Uterus (tissue), 4 donors: ENCODE measurements at places on chromosomes 13 and 19.

DNA sequence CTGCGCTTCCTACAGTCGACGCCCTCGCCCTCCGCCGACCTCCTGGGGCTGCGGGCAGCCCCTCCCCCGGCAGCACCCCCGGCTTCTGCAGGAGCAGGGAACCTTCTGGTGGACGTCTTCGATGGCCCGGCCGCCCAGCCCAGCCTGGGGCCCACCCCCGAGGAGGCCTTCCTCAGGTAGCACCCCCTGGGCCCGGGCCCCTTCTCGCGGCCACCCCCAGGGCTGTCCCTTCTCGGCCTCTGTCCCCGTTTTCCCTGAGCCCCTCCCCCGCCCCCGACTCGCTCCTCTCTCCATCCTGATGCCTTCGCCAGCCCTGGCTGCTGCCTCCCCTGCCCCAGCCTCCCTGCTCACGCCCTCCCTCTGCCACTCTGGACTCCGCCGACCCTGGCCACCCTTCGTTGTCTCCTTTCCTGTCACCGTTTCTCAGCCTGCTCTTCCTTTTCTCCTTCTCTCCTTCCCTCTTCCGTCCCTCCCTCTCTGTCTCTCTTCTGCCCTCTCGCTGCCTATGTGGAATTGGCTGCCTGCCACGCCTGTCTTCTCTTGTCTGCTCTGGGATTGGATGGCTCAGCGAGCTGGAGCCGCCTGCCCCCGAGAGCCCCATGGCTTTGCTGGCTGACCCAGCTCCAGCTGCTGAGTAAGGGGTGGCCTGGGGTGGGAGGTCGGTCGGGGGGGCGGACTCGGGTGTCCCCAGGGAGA lies 11.0 kb downstream of the FUZ start:
- peaks cover 5% of the 10 kb centered on the region for H3K4me1 ChIP-seq
- no peaks in the 10 kb centered on the region for H3K27me3 ChIP-seq
- peak overlapping the region; percentile 36 for H3K4me3 ChIP-seq
- no peaks in the 10 kb centered on the region for H3K36me3 ChIP-seq
- peak; percentile 93 for DNase-seq
- peak overlapping the region; percentile 64 for H3K27ac ChIP-seq

- no peak overlapping the region for H3K27ac ChIP-seq
- H3K36me3 ChIP-seq: no peaks in the 10 kb centered on the region
- no peaks in the 10 kb centered on the region for H3K4me1 ChIP-seq
Observed at GRCh38 chr13:27493981-27494380, 43.6 kb upstream of the MTIF3 start.

DNA sequence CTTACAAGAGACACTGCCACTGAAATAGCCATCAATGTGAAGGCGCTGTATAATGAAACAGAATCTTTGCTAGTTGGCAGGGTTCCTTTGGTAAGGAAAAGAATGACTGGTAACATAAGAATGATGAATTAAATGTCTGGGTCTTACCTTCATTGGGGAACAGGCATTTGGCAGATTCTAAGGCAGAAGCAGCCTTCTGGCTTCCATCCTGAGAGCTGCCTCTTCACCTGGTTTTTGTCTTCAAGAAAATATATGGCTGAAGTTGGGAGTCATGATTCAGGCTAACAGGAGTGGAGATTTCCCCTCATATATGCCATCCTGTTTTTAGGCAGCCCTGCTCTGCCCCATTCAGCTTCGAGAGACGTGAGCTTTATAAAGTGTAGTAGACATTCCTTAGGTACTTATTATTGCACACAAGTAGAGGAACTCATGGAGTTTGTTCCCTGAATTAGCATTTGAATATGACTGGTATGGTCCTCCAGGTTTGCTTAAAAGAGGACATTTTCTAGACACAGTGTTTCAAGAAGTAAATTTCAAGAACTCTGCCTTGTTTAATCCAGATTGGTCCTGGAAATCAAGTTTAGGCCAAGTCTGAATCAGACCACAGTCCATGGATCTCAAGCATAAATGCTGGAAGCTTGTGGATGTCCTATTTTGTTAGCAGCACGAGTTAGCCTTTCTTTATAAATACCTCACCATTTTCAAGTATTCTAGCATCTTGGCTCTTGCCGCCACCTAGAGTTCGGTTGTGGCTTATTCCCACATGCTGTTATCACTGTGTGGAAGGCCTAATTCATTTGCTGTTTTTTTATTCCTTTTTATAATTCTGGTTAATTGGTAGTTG lies 56.2 kb upstream of the AKAP11 start:
- H3K4me1 ChIP-seq: no peaks in the 10 kb centered on the region
- no peak for DNase-seq
- H3K36me3 ChIP-seq: no peaks in the 10 kb centered on the region
- H3K27me3 ChIP-seq: no peaks in the 10 kb centered on the region

DNA sequence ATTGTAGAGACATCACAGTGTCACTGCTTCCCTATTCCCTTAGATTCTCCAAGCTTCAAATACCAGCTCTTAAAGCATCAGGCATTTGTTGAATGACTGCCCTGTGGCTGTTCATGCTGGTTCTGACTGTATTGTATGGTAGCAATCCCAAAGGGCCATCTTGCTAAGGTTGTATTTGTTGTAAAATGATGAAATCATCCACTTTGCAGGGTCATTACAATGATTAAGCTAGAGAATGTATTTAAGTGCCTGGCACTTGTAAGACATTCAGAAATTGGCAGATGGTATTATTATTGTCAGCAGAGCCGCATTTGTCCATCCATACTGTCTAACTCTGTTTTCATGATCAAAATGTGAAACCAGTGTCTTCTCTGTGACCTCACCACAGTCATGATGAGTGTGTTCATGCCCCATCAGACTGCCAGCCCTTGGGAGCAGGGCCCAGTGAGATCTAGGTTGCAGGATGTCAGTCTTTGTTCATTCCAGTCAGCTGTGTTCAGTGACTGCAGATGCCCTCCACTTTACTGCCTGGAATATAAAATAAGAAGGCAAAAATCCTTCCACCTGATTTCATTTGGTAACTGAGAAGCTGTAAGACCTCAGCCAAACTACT lies 86.1 kb downstream of the DHRS12 start:
- H3K27ac ChIP-seq: no peak overlapping the region
- H3K27me3 ChIP-seq: no peaks in the 10 kb centered on the region
- no peak for DNase-seq
- H3K36me3 ChIP-seq: no peaks in the 10 kb centered on the region

DNA sequence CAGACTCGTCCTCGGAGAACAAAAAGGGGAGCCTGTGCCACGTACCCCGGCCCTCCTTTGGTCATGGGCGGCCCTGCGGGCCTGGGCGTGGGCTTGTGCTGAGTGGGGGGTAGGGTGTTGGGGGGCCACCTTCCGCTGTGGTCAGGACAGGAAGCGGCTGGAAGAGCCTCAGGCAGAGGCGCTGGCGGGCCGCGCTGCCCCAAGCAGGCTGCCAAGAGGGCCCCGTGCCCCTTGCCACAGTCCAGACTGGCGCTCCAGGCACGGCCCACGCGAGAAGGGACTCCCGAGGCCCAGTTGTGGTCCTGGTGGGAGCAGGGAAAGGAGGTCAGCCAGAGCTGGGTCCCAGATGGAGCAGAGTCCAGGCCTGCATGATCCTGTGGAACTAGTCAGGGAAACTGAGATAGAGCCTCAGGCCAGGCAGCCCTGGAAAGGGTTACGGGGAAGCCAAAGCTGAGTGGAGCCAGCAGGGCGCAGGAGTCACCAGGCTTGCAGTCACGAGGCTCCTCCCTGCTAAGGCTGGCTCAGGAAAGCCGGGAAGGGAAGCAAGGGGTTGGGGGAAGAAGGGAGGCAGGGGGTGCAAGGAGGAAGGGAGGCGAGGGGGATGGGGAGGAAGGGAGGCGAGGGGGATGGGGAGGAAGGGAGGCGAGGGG lies 135.0 kb downstream of the CRYL1 start:
- no peak overlapping the region for H3K4me3 ChIP-seq
- H3K27ac ChIP-seq: no peak overlapping the region
- H3K36me3 ChIP-seq: no peaks in the 10 kb centered on the region
- no peaks in the 10 kb centered on the region for H3K27me3 ChIP-seq
- DNase-seq: no peak

- H3K36me3 ChIP-seq: no peaks in the 10 kb centered on the region
- no peaks in the 10 kb centered on the region for H3K27me3 ChIP-seq
- H3K27ac ChIP-seq: peak overlapping the region; percentile 96
- H3K4me1 ChIP-seq: peaks cover 28% of the 10 kb centered on the region
- no peak overlapping the region for H3K4me3 ChIP-seq
Observed at GRCh38 chr19:29668746-29669609, 3.7 kb downstream of the PLEKHF1 start.

DNA sequence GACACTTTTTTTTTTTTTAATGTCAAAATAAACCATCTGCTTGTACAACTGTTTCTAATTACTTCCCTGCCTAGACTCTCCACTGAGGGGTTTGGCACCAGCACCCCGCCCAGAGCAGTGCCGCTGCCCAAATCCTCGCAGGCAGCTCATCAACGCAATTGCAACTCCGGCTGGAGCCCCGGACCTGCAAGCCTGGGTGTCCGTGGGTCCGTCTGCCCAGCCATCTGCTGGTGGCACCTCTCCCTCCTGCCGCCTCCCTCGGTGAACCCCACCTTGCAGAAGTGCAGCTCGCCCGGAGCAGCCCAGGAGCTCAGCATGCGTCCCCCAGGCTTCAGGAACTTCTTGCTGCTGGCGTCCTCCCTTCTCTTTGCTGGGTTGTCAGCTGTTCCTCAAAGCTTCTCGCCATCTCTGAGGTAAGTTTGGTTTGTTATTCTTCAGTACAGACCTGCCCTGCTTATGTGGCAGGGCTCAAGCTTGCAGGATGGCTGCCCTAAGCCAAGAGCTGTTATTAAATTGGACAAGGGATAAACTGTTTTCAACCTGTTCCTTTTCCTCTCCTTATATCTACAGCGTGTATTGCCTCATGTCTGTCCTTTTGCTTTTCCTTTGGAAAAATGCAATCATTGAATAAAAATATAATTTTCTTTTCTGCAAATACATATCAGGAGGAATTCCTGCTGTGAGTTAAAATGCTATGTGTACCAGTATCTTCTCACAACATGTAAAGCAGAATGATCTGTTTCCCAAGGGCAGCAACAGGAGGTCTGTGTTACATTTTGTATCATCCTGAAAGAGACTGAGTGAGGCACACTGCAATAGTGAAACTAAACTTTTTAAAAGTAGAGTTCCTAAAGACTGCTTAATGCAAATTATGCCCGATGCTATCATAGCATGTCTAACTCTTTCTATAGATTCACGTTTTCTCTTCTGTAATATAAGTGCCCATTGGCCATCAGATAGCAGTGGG lies at the start of gene ITGBL1:
ITGBL1 (plus strand) TSS at position 157 of the 967 bp plus-strand sequence; CDS start at position 316, 159 bp downstream.
- no peaks in the 10 kb centered on the region for H3K36me3 ChIP-seq
- no peaks in the 10 kb centered on the region for H3K4me1 ChIP-seq
- peak within 1 kb of the TSS; percentile 26 for H3K4me3 ChIP-seq
- no peak within 1 kb of the TSS for H3K27ac ChIP-seq
- DNase-seq: no peak

- H3K27me3 ChIP-seq: no peaks in the 10 kb centered on the region
- no peak overlapping the region for H3K4me3 ChIP-seq
- no peak overlapping the region for H3K27ac ChIP-seq
- H3K4me1 ChIP-seq: no peaks in the 10 kb centered on the region
- H3K36me3 ChIP-seq: no peaks in the 10 kb centered on the region
- DNase-seq: no peak
Observed at GRCh38 chr19:13128583-13128982, 10.5 kb downstream of the NACC1 start.

- no peaks in the 10 kb centered on the region for H3K27me3 ChIP-seq
- no peak overlapping the region for H3K27ac ChIP-seq
- no peaks in the 10 kb centered on the region for H3K36me3 ChIP-seq
- H3K4me3 ChIP-seq: no peak overlapping the region
Observed at GRCh38 chr13:59312776-59313175, 851.0 kb downstream of the DIAPH3 start.

DNA sequence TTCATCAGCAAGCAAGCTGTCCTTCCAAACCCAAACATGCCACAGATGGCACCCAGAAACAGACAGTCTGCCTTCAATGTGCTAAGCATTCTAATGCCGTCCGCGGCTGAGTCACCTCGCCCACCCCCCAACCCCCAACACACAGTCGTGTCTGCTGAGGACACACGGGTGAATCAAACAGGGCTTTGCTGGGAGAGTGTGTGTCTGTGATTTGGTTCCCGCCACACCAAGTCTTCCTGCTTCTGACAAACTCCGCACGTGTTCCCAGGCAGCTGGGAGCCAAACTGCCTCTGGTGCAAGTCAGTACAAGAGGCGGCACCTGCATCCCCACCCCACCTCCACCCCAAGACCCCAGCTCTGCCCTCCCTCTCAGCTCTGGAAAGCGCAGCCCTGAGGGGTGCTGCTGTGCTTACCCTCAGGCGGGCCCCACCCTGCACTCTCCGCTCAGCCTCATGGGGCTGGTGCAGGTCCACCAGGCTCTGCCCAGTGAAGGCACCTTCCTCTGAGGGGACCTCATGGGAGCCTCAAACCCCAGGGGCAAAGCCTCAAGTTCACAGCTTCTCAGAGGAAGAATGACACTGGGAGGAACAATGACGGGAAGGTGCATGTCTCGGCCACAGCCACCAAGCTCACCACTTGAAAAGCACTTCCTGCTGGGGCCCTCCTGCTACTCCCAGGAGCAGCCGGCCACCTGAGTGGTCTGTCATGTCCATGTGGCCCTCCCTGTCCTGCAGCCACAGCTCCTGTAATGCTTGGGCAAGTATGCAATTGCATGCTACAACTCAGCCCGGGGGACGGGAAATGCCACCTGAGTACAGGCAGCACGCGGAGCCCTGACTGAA lies 15.0 kb upstream of the SLC35E1 start:
- peaks cover 24% of the 10 kb centered on the region for H3K4me1 ChIP-seq
- no peaks in the 10 kb centered on the region for H3K27me3 ChIP-seq
- no peaks in the 10 kb centered on the region for H3K36me3 ChIP-seq
- DNase-seq: no peak

- no peaks in the 10 kb centered on the region for H3K36me3 ChIP-seq
- no peaks in the 10 kb centered on the region for H3K27me3 ChIP-seq
- no peak for DNase-seq
- no peaks in the 10 kb centered on the region for H3K4me1 ChIP-seq
- H3K4me3 ChIP-seq: no peak overlapping the region
Observed at GRCh38 chr13:64510747-64511146, 2719.4 kb downstream of the PCDH9 start.

- H3K27ac ChIP-seq: no peak overlapping the region
- H3K27me3 ChIP-seq: no peaks in the 10 kb centered on the region
- H3K4me1 ChIP-seq: no peaks in the 10 kb centered on the region
- no peak for DNase-seq
- no peak overlapping the region for H3K4me3 ChIP-seq
- H3K36me3 ChIP-seq: no peaks in the 10 kb centered on the region
Observed at GRCh38 chr19:5711025-5711424, 8.9 kb downstream of the LONP1 start.

DNA sequence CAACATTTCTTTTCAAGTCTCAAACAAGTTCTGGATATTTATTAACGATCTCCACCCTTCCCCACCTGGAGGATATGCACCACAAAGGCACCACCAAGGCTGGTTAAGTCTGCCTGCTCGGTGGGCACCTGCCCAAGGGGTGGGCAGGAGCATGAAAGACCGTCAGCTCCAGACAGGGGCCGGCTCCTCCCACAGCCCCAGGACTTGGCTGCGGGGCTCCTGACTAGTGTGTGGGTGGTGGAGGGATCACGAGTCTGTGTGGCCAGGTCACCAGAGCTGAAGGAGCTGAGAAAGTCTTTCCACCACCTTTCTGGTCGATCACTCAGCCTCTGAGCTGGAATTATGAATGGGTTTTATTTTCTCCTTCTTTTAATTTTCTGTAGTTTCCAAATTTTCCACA lies 7.8 kb downstream of the SLC7A1 start:
- H3K4me1 ChIP-seq: no peaks in the 10 kb centered on the region
- no peaks in the 10 kb centered on the region for H3K27me3 ChIP-seq
- DNase-seq: peak; percentile 36
- no peaks in the 10 kb centered on the region for H3K36me3 ChIP-seq
- H3K27ac ChIP-seq: no peak overlapping the region

GRCh38 chr19:58553799-58554493 lies 959 bp downstream of the CHMP2A start:
- peak overlapping the region; percentile 91 for H3K27ac ChIP-seq
- no peaks in the 10 kb centered on the region for H3K27me3 ChIP-seq
- DNase-seq: no peak
